ENCODE measurements at places on chromosomes 5 and 9.
A peak's percentile ranks its signal among the peaks of the same experiment; 100 is the strongest.

DNA sequence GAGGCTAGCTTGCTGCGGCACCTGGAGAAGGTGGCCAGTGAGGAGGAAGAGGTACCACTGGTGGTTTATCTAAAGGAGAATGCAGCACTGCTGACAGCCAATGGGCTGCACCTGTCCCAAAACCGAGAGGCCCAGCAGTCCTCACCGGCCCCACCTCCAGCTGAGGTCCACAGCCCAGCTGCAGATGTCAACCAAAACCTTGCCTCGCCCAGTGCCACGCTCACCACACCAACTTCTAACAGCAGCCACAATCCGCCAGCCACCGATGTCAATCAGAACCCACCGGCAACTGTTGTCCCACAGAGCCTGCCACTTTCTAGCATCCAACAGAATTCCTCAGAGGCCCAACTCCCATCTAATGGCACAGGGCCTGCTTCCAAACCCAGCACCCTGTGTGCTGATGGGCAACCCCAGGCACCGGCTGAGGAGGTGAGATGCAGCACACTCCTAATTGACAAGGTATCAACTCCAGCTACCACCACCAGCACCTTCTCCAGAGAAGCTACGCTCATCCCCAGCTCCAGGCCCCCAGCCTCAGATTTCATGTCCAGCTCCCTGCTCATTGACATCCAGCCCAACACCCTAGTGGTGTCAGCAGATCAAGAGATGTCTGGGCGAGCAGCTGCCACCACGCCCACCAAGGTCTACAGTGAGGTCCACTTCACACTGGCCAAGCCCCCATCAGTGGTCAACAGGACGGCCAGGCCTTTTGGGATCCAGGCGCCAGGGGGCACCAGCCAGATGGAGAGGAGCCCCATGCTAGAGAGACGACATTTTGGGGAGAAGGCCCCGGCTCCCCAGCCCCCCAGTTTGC is 8.0 kb downstream of the SYNPO start:
- DNase-seq = no peak
- no peaks in the 10 kb centered on the region for H3K27me3 ChIP-seq
- peaks cover 21% of the 10 kb centered on the region for H3K4me1 ChIP-seq
- H3K36me3 ChIP-seq = 0 out of 2 replicates have a peak, but pooled peaks cover 13% of the 10 kb centered on the region
- H3K27ac ChIP-seq = no peak overlapping the region

DNA sequence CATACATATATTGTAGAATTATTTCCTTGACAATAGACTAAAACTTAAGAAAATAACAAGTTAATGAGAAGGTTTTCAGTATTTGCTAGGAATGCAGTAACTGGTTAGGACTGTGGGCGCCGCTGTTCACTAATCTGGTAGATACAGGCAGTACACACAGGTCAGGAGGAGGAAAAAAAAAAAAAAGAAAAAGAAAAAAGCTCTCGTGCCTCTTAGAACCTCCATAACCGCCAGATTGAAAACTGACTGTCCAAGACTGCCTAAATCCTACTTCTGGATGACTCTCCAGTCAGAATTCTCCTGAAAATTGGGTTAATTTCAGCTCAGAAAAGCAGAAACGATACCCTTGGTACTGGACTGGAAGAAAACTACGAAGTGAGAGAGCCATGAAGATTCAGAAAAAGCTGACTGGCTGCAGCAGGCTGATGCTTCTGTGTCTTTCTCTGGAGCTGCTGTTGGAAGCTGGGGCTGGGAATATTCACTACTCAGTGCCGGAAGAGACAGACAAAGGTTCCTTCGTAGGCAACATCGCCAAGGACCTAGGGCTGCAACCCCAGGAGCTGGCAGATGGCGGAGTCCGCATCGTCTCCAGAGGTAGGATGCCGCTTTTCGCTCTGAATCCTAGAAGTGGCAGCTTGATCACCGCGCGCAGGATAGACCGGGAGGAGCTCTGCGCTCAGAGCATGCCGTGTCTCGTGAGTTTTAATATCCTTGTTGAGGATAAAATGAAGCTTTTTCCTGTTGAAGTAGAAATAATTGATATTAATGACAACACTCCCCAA is at the start of gene PCDHGA1:
Gene PCDHGA1, plus strand, starts transcription at position 216 of the 782 bp plus-strand sequence.
- DNase-seq = no peak
- H3K27me3 ChIP-seq = peaks cover 60% of the 10 kb centered on the region
- no peak within 1 kb of the TSS for H3K4me3 ChIP-seq
- H3K4me1 ChIP-seq = peaks cover 4% of the 10 kb centered on the region
- no peaks in the 10 kb centered on the region for H3K36me3 ChIP-seq

- no peaks in the 10 kb centered on the region for H3K36me3 ChIP-seq
- no peak overlapping the region for H3K27ac ChIP-seq
- DNase-seq = no peak
- H3K27me3 ChIP-seq = peaks cover 41% of the 10 kb centered on the region
- H3K4me1 ChIP-seq = no peaks in the 10 kb centered on the region
Measured at GRCh38 chr5:175547842-175548241, 69.5 kb downstream of the SFXN1 start.

DNA sequence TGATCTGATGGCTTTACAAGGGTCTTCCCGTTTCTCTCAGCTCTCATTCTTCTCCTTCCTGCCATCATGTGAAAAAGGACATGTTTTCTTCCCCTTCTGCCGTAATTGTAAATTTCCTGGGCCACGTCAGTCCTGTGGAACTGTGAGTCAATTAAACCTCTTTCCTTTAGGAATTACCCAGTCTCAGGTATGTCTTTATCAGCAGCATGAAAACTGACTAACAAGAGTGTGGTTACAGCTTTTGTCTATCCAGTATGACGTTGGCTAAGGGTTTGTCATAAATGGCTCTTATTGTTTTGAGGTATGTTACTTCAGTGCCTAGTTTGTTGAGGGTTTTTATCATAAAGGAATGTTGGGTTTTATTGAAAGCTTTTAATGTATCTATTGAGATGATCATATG is 501.6 kb downstream of the CAAP1 start:
- H3K27ac ChIP-seq = no peak overlapping the region
- H3K4me1 ChIP-seq = no peaks in the 10 kb centered on the region
- no peak overlapping the region for H3K4me3 ChIP-seq
- peaks cover 4% of the 10 kb centered on the region for H3K27me3 ChIP-seq
- no peak for DNase-seq
- H3K36me3 ChIP-seq = no peaks in the 10 kb centered on the region

DNA sequence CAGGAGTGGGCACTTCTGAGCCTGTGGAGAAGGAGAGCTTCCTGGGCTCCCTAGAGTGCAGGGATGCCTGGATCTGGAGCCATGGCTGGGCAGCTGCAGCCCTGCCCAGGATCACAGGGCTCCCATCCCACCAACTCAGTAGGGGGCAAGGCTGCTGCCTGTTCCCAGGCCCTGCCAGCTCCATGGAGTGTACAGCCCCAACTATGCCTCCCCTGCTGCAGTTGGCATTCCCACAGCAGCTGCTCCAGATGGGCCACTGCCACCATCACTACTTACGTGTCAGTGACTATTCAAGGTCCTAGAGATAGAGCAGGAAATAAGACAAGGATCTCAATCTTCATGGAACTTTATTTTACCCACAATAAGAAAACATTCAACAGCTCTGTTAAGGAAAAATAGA is 107.1 kb upstream of the TNPO1 start:
- no peak overlapping the region for H3K27ac ChIP-seq
- no peaks in the 10 kb centered on the region for H3K36me3 ChIP-seq
- H3K4me1 ChIP-seq = no peaks in the 10 kb centered on the region
- no peak overlapping the region for H3K4me3 ChIP-seq

DNA sequence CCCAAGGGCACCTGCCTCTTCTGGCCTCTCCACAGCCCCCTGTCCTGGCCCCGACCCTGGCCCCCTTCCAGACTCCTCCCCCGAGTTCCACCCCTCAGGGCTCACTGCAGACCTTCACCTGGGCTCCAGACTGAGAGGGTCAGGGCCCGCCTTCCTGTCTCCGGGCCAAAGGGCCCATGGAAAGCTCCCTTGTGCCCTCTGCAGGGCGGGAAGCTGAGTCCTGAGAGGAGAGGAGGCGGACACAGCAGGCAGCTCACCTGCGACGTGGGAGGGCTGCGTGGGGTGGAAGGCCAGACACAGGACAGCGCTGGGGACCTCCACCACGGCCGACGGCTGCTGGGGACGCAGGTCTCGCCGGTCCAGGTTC is 20.6 kb downstream of the DYNC2I2 start:
- H3K27me3 ChIP-seq = no peaks in the 10 kb centered on the region
- H3K36me3 ChIP-seq = peaks cover 48% of the 10 kb centered on the region
- H3K4me1 ChIP-seq = peaks cover 18% of the 10 kb centered on the region
- DNase-seq = peak; percentile 82
- H3K27ac ChIP-seq = peak overlapping the region; percentile 96

DNA sequence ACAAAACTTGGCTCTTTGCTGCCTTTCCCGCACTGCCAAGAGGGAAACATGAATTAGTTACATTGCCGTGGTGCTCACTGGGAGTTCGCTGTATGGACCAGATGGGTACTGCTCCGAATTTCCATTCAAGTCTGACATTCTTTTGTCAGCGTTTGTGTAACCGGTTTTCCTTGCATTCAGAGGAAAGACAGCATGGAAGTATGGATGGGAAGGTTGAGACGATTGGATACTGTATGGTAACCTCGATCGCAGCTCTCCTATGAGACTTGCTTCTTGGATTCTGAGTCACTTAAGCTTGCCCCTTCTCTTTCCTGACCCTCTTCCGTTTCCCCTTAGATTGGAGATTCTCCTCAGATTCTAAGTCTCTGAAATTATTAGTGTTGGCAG is 625 bp upstream of the UBLCP1 start:
- H3K4me3 ChIP-seq = peak overlapping the region; percentile 92
- peaks cover 16% of the 10 kb centered on the region for H3K4me1 ChIP-seq
- peak overlapping the region; percentile 80 for H3K27ac ChIP-seq
- H3K27me3 ChIP-seq = no peaks in the 10 kb centered on the region
- no peak for DNase-seq

GRCh38 chr5:59257488-59258400 is 635.8 kb downstream of the PDE4D start:
- no peak for DNase-seq
- no peaks in the 10 kb centered on the region for H3K4me1 ChIP-seq
- no peaks in the 10 kb centered on the region for H3K36me3 ChIP-seq
- no peak overlapping the region for H3K4me3 ChIP-seq
- no peaks in the 10 kb centered on the region for H3K27me3 ChIP-seq
- H3K27ac ChIP-seq = no peak overlapping the region

DNA sequence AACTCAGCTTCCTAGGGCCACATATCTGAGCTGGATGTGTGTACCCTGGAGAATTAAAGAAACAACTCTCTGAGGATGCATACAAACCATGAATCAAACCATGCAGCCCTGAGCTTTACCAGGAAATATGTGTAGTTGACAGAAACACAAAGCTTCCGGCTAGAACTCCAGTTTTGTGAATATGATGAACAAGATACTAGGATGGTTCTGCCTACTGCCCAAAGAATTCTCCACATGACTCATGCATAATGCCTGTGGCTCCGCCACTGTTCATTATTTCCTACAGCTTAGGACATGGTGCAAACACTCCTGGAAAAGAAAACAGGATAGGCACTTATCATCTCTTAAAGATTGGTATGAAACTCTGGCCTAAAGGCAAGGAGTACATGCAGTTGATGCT is 343.4 kb downstream of the DNAH5 start:
- H3K27ac ChIP-seq = peak overlapping the region; percentile 40
- no peak for DNase-seq
- H3K4me3 ChIP-seq = no peak overlapping the region
- H3K27me3 ChIP-seq = no peaks in the 10 kb centered on the region
- no peaks in the 10 kb centered on the region for H3K36me3 ChIP-seq
- H3K4me1 ChIP-seq = peaks cover 7% of the 10 kb centered on the region

GRCh38 chr9:19649336-19650041 is 139.3 kb downstream of the SLC24A2 start:
- no peak overlapping the region for H3K4me3 ChIP-seq
- H3K27me3 ChIP-seq = peaks cover 3% of the 10 kb centered on the region
- DNase-seq = no peak
- no peaks in the 10 kb centered on the region for H3K4me1 ChIP-seq

- H3K36me3 ChIP-seq = no peaks in the 10 kb centered on the region
- no peaks in the 10 kb centered on the region for H3K4me1 ChIP-seq
- H3K27ac ChIP-seq = no peak overlapping the region
- peaks cover 5% of the 10 kb centered on the region for H3K27me3 ChIP-seq
- no peak overlapping the region for H3K4me3 ChIP-seq
- no peak for DNase-seq
Measured at GRCh38 chr9:68769852-68770251, 64.8 kb downstream of the PIP5K1B start.

DNA sequence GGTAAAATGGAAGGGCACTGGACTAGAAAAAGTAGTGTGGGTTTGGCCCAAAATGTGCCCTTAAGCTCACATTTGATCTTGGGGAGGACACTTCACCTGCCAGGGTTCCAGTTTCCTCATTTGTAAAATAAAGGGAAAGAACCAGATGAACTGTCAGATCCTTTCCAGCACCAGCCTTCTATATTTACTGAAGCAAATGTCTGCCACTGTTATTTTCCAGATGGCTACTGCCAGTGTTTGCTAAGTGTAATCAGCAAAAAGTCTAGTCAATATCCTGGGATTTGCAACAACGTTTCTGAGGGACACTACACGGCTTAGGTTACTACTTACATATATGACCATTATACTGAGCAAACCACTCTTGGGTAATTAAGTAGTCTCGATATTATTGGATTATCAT is 340.3 kb downstream of the KCNN2 start:
- no peaks in the 10 kb centered on the region for H3K4me1 ChIP-seq
- H3K4me3 ChIP-seq = no peak overlapping the region
- no peaks in the 10 kb centered on the region for H3K36me3 ChIP-seq

Measured in RWPE2 (cell line).